ENCODE measurements at places on chromosomes 4 and X.

GRCh38 chr4:24796620-24797019 is 1.2 kb downstream of the SOD3 start:
- DNase-seq: no peak

DNA sequence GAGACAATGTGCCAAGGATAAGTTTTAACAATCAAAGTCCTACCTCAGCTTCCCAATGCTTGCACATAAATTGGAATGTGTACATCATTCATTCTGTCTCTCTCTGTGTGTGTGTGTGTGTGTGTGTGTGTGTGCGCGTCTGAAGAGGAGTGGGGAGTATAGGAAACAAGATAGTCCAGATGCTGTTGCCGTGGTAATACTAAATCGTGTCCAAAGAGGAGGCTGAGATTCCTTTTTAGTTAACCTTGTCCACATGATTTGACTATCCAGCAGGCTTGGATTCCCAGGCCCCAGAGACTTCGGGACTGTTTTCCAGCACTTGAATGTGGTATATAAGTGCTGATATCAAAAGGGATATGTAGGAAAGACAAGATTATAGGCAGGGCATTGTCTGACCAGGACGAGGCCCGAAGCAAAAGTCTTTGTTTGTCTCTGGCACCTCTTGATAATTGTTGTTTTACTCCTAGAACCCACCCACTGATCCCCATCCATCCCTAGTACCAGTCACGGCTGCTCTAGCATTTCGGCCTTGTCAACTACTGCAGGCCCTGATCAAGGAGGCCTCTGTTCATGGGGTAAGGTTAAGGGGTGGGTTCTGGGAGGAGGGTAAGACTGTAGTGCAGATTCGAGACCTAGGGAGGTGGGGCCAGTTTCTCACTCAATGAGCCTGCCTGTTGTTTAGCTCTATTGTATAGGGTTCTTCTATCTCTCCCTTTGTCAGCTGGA is 3.9 kb downstream of the PLP1 start:
- no peak for DNase-seq

DNA sequence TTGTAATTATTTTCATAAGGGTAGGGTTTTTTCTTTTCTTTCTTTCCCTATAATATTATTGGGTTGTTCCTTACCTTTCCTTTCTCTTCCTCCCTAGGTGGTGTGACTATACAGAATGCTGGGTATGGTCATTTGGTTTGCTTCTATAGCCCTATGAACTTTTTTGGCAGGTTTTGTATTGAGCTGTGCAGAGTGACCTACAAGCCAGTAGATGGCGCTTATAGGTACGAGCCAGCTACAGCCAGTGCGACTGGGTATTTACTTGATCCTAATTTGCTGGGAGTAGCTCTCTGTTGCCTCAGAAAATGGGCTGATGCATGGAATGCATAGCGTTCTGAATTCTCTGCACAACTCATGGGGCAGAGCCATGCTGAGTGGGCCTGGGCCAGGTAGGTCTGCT is 423.3 kb downstream of the MAGEE1 start:
- no peak for DNase-seq

DNA sequence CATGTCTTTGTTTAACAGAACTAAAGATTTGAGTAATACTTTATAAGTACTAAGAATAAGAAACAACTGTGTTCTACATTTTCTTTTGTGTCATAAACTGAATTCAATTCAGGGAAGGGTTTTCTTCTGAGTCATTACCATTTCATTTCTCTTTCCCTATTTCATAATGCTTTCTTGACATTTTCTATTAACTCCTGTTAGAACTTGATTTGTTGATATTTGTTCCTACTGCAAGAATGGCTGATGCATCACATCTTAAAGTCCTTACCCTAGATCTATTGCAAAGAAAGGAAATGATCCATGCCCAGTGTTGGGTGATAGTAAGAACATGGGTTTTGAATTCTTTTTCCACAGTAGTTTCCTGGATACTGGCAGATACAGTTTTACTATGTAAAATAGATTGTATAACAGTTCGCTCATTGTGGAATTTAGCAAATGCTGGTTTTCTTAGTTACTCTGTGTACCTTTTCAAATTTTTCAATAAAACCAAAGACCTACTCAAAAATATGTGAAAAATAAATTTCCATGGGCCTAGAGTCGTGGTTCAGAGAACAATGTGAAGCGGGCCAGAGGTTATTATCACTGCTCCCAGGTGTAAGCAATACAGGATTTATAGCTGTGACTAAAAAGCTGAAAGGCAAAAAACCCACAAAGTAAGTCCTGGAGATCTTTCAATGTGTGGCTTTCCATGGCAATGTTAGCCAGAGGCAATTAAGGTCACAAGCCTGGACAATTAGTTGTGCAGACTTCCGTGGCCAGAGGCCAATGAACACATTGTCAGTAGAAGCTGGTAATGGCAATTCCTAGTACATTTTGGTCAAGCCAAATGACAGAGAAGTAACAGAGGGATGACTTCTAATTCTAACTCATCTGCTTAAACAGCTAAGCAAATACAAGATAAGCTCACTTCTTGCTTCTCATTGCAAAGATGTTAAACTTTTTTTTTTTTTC is 127.3 kb upstream of the FAT4 start:
- DNase-seq: no peak

- DNase-seq: no peak
These were observed 126.3 kb downstream of the RAP1GDS1 start for GRCh38 chr4:98387345-98388026.
